ENCODE measurements at places on chromosomes 12 and 14. TPM values are rescaled to one million over a fixed set of nuclear protein-coding genes. Genes with fewer than 3 reads are reported as not detected.

The RERG gene
- total RNA-seq: 61.6 TPM

The OTX2 gene
- not detected for total RNA-seq

The MIPOL1 gene
- 22.8 TPM for total RNA-seq

The NTN4 gene
- 17.4 TPM for total RNA-seq

The IAPP gene
- total RNA-seq: not detected

The IFI27 gene
- 20.5 TPM for total RNA-seq

The PTCSC3 gene
- not detected for total RNA-seq

The SRRM4 gene
- total RNA-seq: 0.09 TPM

The TUBA1C gene
- 88.8 TPM for total RNA-seq

The ADAM20 gene
- not detected for total RNA-seq

The BMP4 gene
- total RNA-seq: 127 TPM

The C12orf54 gene
- 3.6 TPM for total RNA-seq

The CARMIL3 gene
- not detected for total RNA-seq
